AML-193 (cell line): ENCODE measurements at places on chromosomes 12 and 14.

DNA sequence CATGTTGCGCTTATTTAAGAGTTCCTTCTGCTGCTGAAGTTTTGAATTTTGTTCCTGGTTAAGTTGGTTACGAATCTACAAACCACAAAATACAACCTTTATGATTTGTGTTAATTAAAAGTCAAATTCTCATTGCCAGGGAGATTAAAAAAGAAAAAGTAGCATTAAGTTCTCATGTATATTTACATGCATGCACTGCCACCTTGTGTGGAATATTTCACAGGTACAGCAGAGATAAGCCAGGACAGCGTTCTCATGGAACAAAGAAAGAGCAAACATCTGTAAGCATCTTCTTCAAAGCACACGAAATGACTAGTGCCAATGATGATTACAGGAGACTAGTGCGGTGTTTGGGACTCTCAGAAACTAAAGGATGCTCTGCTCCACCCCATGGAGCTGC is 34.2 kb downstream of the ZFYVE21 start:
- DNase-seq, result no peak

DNA sequence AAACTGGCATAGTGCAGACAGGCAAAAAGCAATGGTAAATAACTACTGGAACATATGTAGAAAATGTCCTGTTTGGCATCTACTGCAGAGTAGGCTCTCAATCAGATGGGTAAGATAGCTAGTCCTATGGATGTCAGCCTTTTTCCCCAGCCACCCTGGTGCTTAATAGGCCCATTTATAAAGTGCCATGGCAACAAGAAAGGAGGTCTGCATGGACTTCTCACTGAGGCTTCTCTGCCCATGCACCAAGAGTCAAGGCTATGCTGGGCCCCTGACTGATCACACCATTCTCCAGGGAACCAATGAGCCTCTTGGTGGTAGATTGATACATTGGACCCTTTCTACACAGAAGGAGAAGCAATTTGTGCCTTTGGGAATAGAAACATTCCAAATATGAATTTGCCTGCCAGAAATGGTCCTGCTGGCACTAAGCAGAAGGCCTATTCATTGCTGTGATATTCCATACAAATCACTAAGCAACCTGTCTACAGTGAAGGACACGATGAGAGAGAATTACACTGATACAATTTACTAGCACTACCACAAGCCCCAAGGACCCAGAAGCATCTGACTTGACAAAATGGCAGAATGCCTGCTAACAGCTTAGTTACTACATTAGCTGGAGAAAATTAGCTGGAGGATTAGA is 43.8 kb downstream of the RESF1 start:
- no peak for DNase-seq

- no peak for DNase-seq
These were observed 178.0 kb downstream of the CAND1 start for GRCh38 chr12:67447180-67447579.

- no peak for DNase-seq
These were observed 42.9 kb downstream of the FLRT2 start for GRCh38 chr14:85572845-85573244.

DNA sequence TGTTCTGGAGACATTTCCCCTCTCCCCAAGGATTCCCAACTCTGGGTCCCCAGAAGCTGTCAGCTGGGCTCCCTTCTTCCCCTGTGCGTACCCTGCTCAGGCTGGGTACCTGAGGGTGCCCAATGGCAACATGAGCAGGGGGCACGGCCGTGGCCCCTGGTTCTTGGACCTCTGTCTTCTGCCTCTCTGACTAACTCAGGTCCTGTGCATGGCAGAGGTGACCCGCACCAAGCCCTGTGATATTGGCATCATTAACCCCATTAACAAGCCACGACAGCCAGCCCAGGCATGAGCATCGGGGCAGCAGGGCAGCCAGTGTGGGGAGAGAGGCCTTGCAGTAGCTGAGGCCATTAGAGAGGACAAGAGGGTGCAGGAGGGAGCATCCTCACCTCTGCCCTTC is 28.4 kb downstream of the RTL1 start:
- no peak for DNase-seq

- no peak for DNase-seq
These were observed 318.4 kb downstream of the SLC6A15 start for GRCh38 chr12:84594157-84594556.

DNA sequence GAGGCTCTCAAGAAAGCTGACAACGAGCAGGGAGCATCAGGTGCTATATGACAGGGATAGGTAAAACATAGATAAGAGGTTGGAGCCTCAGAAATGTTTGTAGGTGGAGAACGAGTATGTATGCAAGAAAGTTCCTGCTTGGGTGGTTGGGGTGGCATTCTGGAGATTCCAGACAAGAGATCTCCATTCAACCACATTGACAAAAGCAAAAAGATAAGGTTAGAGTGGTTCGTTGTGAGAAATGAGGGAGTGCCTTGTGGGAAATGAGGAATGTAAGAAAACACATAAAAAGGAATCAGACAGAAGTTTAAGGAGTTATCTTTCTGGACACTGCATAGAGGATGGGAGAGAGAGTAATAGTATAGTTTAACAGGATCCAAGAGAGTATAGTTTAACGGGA is 290.3 kb downstream of the DPF3 start:
- no peak for DNase-seq

GRCh38 chr14:49545071-49545470 is 41.1 kb downstream of the RPS29 start:
- DNase-seq, result no peak

DNA sequence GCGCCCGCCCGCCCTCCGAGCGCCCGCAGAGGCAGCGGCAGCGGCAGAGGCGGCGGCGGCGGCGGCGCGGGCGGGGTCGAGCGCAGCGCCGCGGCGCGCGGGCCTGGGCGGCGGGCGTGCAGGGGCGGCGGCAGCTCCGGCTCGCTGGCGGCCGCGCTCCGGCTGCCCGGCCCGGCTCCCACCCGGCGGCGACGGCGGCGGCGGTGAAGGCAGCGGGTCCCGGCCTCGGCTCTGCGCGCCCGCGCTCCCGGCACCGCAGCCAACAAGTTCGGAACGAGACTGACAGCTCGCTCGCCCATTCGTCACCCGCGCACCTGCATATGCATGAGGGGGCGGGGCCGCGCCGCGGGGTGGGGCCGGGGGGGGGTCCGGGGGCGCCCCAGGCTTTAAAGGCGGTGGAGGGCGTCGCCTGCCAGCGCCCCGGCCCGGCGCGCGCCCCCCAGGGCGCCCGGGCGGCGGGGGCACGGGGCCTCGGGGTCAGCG is at the start of gene JAG2:
TSS of gene JAG2 (minus strand) at position 281 of the 483 bp plus-strand sequence. CDS start 356 bp downstream, outside the sequence.
- no peak for DNase-seq

DNA sequence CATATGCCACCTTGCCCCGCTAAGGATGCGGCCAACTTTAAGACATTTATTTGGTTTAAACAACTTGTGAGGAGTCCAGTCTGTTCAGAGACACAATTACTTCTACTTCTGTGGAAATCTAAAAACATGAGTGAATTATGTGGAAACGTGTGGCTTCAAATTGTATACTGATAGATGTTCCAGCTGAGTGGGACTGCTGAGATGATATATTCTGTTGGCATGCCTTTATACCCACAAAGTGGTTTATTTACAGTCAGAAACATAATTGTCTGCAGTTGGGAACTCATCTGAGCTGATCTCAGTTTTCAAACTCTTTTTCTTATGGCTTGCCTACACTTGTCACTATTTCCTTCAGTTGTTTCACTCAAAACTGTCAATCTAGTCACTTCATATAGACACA is 67.8 kb downstream of the FLRT2 start:
- no peak for DNase-seq

- DNase-seq, result no peak
These were observed 16.7 kb upstream of the ZDHHC22 start for GRCh38 chr14:77158175-77158881.

DNA sequence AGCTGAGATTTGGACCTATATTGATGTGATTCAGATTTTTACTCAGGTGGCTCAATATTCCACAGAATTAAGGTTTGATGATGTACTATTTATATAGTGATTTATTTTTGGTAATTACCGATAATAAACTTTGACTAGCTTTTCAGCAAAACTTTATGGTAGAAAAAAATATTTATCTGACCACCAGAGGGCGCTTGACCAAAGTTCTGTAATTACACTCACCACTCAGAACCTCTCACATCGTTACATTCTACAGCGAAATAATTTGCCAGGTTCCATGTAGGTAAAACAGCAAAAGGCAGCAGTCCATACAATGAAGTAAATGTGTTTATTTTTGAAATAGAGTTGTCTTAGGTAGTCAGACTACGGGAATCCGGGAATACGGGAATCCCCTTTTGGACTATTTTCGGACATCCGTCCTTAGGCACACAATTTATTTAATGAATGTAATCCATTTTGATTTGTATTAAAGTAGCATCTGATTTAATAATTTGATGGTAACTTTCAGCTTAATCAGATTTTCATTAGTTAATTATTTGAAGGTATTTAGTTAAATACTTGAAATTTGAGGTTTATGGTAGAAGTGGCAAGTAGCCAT is 143.0 kb upstream of the DDHD1 start:
- peak; percentile 19 for DNase-seq

- DNase-seq, result no peak
These were observed 110.5 kb upstream of the CLEC14A start for GRCh38 chr14:38366374-38366773.

GRCh38 chr14:56129933-56130332 is 11.7 kb downstream of the PELI2 start:
- DNase-seq, result peak; percentile 89

DNA sequence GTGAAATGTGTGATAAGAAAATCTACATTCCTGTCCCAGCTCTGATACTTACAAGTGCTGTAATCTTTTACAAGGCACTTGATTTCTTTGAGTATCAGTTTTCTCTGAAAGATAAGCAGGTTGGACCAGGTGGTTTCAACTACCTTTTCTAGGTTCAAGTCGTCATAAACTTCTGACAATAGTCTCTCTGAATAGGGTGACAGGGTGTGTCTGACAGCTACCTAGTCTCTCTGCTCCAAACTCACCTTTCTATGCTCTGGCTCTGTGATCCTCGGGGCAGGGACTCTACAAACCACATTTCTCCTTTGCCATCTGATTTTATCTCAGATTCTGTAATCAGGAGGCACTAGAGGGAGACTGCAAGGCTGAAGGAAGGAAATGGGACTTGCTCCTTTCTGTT is 137.7 kb upstream of the SYT1 start:
- DNase-seq, result no peak

GRCh38 chr14:105366386-105367074 is 31.8 kb upstream of the TEX22 start:
- DNase-seq, result no peak

- DNase-seq, result no peak
These were observed 52.5 kb downstream of the SSPN start for GRCh38 chr12:26247873-26248272.

DNA sequence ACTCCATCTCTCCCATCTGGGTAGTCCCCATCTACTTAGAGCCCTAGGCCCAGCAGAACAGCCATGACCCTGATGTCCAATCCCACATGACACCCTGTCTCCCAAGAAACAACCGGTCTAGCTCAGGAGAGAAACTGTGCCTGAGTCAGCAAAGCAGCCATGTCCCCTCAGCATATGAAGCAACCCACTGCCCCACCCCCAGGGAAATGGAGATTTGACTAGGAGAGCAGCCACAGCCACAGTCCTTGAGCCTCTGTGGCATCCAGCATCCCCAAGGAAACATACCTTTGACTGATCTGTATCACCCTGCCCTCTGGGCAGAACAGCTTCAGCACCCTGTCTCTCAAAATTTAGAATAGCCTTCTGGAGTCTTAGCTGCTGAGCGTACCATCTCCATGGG is 641.9 kb upstream of the FBXO33 start:
- DNase-seq, result no peak

DNA sequence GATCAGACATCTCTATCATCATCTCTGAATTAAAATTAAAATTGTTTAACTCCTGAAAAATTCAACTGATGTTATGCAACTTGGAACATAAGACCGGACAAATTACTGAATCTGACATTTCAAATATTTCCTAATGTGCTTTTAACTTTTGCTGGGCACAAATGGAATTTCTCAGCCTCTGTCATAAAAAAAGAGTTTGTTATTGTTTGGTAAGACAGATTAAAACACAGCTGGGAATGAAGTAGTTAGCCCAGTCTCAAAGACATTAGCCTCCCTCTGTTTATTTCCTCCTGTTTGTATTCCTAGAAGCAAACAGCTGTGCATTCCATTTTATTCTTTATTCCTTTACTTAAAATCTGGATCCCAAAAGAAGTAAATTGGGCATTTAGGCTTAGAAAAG is 29.4 kb downstream of the PLEKHA5 start:
- DNase-seq, result no peak

- DNase-seq, result peak; percentile 78
These were observed 9.0 kb downstream of the ARHGDIB start for GRCh38 chr12:14952299-14952921.

GRCh38 chr12:52582971-52583456 is 9.4 kb upstream of the KRT74 start:
- peak; percentile 46 for DNase-seq

DNA sequence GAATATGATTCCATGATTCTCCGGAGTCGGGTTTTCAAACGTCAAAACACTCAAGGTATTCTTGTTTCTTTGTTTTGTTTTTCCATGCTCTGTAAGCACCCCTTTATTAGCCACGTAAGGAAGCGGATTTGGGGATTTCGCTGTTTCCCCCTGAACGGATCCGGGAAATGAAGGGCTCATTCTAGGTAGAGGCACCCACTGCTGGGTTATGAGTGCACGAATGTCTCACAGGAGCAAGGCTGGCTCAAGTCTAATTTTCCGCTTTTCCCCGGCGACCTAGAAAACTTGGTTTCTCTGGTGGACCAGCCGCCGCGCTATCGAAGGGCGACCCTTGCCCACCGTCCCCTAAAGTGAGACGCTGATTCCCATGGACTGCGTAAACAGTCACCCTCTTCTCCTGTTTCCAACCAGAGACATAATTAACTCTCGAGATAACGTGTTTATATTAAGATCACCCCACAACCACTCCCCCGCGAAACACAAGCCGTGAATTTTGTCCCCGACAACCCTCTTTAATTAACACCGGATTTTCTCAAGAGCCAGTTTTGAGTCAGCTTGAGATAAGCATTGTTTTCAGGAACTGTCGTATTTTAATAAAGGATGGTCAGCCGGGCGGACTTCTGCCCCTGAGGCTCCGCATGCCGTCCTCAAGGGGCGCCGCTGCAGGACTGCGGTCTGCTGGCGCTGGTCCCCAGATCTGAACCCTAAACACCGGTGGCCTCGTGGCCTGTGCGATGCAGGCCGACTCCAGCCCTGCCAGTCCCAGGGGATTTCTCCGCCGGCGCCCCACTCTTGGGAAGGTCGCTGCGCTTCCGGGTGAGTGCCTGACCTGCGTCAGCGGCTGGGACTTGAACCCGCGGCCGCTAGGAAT is 515 bp upstream of the ABCC9 start:
- no peak for DNase-seq
